ENCODE measurements at places on chromosomes 12 and 14.

DNA sequence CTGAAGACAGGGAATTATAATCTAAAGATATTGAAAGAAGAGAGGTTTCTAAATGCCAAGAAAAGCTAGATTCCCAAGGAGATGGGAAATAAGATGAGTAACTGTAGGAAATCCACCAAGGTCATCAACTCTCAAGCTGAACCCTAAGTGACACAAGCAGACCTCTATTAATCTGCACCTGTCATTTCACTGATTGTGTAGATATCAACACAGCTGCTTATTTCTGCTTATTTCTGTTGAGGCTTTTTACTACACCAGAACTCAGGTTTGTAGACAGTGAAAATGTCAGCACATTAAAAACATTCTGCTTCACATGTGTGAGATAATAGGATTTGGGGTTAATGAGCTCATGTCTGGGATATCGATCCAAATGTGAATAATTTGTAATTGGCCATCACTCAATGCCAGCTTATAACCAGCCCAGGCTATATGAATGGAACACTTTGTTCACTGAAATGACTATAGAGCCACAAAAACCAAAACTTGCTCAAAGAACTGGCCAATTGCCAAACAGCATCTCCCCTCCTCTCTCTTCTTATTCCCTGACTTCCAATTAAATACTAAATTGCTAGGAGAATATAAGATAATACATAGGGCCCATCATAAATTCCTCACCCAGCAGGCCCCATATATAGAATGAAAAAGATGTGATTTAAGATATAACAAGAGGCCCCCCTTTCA lies 188.7 kb upstream of the ARID2 start:
- no peak for DNase-seq

DNA sequence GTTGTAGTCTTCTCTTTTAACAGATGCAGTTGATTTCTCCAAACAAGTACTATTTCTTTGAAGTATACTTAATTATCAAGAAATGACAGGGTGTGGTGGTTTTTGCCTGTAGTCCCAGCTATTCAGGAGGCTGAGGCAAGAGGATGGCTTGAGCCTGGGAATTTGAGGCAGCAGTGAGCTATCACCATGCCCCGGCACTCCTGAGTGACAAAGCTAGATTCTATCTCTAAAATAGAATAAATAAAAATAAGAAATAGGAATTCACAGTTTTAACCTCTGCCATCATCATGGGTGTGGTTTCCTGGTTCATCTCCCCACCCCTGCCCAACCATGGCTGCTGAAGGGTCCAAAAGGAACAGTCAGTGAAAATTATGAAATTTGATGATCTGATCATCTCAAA lies 290.2 kb upstream of the FLRT2 start:
- no peak for DNase-seq

DNA sequence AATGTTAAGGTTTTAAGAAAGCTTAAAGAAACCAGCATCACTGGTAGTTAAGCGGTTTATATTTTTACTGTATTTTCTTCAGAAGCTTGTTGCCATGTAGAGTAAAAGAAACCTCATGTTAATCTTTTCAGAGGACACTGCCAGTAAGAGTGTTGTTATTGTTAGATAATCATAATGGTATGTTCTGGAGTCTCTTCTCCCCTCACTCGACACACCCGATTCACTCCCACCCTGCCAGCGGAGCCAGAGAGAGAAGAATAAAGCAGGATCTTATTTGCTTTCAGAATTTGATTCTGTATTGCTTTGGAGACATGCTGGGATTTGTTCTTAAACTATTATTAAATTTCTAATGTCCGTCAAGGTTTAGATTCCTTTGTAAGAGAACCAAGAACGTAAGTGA lies 113.7 kb downstream of the SAMD4A start:
- DNase-seq = no peak

DNA sequence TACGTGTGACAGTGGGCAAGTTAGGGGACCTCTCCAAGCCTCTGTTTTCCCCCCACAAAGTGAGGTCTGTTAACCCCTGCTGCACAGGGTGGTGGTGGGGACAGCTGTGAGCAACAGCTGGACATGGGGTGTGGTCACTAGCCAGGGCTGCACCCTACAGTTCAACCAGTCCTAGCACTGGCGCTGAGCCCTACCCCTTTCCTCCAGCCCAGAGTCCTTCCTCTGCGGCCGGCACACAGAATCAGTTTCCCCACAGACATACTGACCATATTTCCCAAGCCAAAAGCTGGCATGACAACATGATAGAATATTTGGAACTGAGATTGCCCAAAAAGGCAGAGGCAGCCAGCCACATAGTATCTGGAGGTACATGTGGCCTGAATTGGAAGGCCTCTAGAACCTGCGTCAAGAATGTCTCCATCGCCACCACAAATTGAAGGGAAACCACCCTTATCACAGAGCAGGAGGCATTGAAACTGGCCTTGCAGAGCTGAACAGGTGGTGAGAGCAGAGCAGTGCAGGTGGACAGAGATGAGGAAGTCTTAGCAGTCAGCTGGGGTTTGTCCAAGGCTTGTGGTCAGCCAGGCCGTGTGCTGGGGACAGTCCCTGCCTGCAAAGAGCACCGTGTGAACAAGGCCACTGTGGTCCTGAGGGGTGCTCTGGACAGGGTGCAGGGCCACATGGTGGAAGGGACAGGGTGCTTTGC lies 21.2 kb downstream of the DEGS2 start:
- DNase-seq = no peak

GRCh38 chr12:32423559-32423958 lies 24.2 kb downstream of the FGD4 start:
- no peak for DNase-seq

- no peak for DNase-seq
Observed at GRCh38 chr12:42575717-42576116, 13.8 kb downstream of the PRICKLE1 start.

DNA sequence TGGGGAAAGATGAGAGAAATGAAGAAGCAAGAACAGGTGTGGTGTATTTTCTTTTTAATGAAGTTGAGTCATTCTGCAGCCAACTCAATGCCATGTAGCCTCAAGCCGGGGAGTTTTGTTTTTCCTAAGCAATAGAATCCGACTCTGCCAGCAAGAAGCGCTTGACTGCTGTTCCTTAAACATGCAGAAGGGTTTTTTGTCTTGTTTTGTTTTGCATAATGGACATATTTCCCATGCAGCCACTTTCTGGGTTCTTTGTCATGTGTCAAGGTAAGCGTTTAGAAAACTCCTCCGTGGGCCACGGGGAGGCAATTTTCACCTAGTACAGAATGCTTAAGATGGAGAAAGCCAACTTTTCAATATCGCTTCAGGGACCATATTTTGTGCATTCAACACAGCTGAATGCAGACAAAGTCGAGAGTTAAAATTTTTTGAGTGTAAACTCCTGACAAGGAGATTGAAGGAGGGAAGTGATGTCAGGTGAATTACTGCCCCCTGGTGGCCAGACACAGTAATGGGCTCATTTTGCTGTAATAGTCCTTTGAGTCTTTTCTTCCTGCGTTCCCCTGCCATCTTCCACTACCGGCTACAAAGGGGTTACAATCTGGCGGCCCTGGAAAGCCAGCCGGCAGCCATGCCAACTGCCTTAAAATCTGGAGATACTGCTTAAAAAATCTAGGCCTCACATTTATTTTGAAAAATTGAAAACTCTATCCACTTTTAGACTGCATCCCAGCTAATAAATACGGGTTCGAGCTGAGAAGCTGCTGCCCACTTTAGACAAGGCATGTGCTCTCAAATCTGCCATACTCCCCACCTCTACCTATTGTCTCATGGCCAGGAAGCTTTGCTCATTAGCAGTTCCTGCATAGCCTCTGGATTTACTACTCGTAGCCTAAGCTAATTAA lies 3.2 kb upstream of the FICD start:
- DNase-seq = peak; percentile 49

DNA sequence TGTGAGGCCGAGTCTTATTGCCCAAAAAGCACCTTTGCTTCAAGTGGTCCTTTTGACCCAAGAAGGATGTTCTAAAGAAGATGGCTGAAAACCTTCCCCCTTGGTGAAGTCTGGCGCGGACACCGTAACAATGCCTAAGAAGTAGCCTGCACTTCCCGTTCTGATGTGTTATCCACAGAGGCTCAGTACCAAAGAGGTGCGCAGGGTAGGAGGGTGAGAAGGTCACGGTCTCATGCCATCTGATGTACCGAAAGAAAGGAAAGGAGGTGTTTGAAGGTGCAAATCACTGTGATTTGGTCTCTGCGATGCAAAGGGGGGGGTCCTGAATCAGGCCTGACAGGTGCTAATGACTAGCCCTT lies 9.9 kb downstream of the PEBP1 start:
- no peak for DNase-seq

GRCh38 chr14:96104469-96105057 lies 65.4 kb downstream of the C14orf132 start:
- no peak for DNase-seq

DNA sequence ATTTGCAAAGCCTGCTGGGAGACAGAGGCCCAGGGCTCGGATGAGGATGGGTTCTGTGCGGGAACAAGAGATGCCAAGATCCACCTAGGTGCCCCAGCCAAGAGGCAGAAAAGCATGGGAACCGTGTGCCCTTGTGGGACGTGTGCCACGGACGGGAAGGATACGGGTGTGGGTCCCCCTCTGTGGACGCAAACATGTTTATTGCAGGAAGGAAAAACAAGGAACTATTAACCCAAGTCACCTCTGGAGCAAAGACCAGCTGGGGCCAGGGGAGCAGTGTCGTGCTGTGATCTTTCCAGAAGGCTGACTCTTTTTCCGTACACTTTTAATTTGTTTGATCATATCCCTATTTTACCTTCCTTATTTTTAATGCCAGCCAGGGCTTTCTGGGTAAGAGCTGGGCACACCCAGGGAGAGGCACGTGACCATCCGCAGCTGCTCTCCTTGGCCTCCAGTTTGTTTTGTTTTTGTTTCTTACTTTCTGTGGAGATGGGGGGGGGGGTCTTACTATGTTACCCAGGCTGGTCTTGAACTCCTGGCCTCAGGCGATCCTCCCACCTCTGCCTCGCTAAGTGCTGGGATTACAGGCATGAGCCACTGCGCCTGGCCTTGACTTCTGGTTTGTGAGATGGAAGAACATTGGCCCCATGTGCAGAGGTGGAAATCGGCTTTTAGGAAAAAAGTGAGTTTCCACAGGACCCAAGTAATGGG lies 20.7 kb downstream of the SCARB1 start:
- DNase-seq = no peak

DNA sequence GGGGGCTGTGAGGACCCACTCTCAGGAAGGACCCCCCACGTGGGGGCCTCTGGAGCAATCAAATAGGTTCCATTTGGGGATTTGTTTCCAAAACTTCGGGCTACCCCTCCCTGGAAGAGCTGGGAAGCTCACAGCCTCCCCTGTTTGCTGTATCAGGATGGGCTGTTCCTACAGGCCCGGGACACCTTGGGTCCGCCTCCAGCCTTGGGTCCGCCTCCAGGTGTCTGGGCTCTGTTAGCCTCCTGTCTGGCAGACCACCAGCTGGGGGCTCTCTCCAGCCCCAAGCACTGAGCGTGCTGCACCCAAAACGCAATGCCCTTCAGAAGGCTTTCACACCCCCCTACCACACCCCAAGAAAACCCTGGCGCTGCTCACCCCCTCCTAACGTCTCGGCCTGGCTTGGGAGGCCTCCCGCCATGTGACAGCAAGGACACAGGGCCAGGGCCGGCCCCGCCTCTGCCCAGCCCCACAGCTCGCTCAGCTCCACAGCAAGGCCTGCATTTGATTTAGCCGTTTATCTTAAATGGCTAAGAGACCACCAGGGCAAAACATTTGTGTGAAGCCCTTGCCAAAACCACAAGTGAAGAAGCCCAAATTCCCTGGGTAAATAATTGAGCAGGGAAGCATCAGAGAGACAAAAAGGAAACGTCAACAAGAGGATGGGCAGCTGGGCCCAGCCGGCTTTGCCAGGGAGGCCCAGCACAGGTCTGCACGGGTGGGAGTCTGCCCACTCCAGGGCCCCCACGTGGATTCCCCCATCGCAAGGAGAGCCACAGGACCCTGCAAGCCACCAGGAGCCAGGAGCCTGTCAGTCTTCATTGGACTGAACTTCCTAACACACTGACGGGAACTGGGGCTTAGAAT lies 39.9 kb downstream of the BCL11B start:
- DNase-seq = peak; percentile 48

GRCh38 chr12:27964123-27964522 lies 8.4 kb downstream of the PTHLH start:
- DNase-seq = no peak

DNA sequence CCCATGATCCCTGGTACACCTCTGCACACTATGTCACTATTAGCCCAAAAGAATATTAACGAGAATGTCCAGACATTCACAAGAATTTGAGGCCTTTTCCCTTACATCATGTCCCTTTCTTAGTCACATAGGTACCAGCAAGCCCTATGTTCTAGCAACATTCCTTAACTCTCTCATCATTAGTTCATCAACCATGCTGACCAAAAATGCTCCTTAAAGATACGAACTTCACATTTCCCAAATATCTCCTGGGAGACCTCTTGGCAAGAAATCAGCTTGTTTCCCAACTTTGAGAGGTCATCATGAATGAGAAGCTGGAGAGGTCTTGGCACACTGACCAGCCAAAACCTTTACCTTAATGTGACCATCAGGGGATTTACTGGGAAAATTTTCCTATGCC lies 4.6 kb downstream of the SALL2 start:
- DNase-seq = no peak

- peak; percentile 41 for DNase-seq
Observed at GRCh38 chr14:65101631-65102440, 481 bp downstream of the MAX start.

GRCh38 chr12:21065845-21066244 lies 65.1 kb upstream of the SLCO1B1 start:
- DNase-seq = no peak

DNA sequence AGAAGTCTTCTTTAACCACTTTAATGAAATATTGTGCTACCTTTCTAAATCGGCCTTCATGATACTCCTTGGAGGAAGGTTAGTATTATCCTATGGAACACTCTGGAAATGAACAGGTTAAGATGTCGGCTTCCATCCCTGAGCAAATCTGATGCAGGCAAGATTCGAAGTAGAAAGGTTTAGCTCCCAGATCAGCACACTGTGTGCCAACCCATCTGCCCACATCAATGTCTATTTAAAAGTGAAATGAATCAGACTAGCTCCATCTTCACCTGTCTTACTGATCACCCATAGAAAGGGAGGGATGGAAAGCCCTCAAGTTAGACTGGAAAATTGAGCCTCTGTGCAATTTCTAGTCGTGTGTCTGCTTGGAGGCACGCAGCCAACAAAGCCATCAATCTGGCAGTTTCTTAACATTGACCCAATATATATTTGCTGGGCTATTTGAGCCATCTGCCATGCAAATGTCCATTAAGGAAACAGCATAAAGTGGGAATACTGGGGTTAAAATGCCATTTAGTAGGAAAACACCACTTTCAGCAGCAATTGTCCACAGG lies 506.1 kb downstream of the RMST start:
- no peak for DNase-seq

GRCh38 chr12:23911574-23911973 lies 37.9 kb downstream of the SOX5 start:
- DNase-seq = no peak

DNA sequence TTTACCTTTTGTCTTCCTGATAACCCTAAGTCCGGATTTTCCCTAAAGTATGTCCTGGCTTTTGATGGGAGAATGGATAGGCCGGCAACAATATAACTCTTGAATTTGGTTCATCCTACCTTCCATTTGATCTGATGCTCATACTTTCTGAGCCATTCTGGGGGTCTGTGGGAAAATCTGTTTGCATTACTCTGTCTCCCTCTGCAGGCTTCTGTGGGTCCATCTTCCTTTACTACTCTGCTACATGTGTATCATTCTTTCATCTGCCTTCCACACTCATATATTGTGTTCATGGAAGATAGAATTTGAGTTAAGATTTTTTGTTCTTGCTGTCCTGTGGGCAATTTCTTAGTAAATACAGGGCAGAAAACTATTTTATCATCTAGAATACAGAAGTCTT lies 101.5 kb downstream of the NAV3 start:
- DNase-seq = no peak
